ENCODE measurements at places on chromosomes 12 and 14. TPM values are rescaled to one million over a fixed set of nuclear protein-coding genes. Genes with fewer than 3 reads are reported as not detected.
A peak's percentile ranks its signal among the peaks of the same experiment; 100 is the strongest.

- no peak for DNase-seq
Measured at GRCh38 chr12:25051656-25052195, 102.8 kb upstream of the BCAT1 start.

- DNase-seq: no peak
Measured at GRCh38 chr12:15777355-15778012, 11.7 kb downstream of the EPS8 start.

- DNase-seq: no peak
Measured at GRCh38 chr12:97778111-97778510, 315.5 kb downstream of the RMST start.

DNA sequence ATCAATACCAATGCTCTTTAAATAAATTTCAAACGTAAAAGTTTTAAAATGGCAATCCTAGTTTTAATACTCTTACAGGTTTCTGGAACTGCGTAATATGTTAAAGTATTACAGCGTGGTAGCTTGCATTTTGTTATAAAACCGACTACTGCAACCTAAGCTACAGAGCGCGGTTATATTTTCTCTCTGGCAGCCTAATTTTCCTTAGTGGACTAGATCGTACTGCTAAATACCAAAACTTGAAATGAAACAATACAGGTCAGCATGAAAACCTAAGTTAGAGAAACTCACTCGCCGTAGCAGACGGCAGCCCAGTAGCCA lies 1.2 kb downstream of the CCDC92 start:
- DNase-seq: no peak

GRCh38 chr12:81203671-81204204 lies 125.9 kb downstream of the ACSS3 start:
- no peak for DNase-seq

GRCh38 chr12:6306599-6307220 lies 3.8 kb upstream of the PLEKHG6 start:
- no peak for DNase-seq

DNA sequence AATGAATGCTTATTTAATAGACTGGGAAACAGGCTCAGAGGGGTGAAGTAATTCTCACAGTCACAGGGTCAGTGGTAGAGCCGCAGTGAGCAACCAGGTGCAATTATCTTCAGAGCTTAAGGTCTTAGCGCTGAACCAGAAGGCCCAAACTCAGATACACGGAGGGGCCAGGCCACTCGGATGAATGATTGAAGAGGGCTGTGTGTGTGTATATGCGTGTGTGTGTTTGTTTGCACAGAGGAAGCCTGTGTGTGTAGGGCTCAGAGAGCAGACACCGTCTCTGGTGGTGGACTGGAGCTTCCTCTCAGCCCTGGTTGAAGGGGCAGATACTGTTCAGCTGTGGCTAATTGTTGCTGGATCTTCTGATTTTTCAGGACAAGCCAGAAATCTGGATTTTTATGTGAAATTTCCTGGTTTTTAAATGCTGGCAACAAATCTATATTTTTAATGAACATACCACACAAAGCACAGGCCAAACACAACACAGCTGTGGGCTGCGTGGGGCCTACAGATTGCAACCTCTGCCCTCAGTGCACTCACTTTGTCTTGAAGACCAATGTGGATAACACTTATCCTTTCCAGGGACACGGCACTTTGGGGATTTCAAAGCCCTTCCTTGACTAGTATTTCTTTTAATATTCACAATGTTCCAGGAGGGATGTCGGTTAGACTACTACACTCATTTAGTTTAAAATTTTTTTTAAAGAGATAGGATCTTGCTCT lies 94.5 kb upstream of the NRXN3 start:
- DNase-seq: no peak

DNA sequence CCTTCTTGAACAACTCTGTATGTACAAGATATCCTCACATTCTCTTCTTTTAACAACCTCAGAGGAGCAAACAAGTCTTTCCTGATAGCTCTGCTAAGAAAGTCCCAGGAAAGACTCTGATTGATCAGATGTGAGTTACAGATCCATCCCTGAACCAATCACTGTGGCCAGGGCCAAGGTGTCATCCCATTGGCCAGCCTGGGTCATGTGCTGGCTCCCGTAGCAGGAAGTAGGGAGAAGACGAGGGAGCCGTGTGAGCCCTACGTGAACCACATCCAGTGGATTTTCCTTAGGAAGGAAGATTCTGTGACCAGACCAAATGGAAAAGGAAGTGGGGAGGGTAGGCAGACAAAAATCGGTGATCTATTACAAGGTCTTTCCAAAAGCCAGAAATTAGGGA lies 5.6 kb downstream of the P2RX7 start:
- DNase-seq: no peak

- no peak for DNase-seq
Measured at GRCh38 chr12:53219292-53219955, 12.4 kb upstream of the ITGB7 start.

- DNase-seq: no peak
Measured at GRCh38 chr12:87233671-87234070, 795.5 kb downstream of the C12orf50 start.

GRCh38 chr14:93912782-93913181 lies 14.4 kb upstream of the FAM181A start:
- DNase-seq: no peak

DNA sequence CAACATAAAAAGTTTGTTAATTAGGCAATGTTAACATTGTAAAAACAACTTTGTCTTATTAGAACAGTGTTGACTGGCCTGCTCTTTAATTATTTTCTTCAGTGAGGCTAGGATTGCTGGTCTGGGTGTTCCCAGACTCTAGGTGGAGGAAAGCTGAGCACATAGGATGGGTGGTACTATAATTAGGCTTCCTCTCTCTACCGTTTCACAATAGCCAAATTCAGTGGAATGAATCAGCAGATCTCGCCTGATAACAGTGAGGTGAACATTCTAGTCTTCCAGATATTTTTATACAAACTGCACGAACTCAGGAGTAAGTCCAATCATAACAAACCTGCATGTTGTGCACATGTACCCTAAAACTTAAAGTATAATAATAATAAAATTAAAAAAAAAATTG lies 11.9 kb downstream of the PTGDR start:
- DNase-seq: no peak

- no peak for DNase-seq
Measured at GRCh38 chr12:123397400-123397799, 13.5 kb downstream of the KMT5A start.

GRCh38 chr14:37901978-37902377 lies 305.7 kb upstream of the SSTR1 start:
- DNase-seq: peak; percentile 19

DNA sequence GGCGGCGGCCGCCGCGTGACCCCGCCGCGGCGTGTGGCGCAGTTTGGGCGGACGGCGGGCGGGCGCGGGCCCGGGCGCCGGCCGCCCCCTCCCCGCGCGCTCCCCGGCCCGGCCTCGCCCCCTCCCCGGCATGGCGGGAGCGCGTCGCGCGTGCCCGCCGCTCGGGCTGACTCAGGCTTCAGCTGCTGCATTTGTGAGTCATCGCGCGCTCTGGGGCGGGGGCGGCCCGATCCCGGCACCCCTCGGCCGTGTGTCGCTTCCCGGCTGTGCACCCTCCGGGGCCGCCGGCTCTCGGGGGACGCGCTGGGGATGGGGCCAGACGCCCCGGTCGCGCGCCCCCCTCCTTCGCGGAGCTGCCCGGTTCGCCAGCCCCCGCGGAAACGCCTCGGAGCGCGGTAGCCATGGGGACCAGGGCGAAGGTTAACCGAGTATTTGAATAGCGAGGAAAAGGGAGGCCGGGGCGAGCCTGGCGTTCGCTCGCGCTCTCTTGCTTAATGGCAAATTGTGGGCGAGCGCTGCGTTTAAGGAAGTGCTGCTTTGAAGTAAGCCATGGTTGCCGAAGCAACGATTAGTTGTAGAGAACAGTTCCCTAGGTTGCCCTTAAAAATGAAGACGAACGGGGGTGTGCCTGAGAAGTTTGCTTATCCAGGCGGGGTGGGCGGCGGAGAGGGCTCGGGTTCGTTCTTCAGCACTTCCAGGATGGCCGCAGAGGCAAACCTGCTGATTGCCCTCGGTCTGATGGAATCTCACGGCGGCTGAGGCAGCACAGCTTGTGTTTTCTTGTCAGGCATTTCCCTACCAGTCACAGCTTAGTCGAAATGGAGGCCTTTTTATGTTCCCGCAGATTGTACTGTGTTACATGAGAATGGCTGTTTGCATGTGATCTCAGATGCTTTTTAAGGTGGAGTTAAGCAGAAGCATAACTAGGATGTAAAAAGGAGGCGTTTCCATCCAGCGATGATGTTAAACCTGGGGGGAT lies 896 bp downstream of the EIF5 start:
- DNase-seq: peak; percentile 68

GRCh38 chr14:101024686-101025085 lies 121.2 kb upstream of the RTL1 start:
- no peak for DNase-seq

DNA sequence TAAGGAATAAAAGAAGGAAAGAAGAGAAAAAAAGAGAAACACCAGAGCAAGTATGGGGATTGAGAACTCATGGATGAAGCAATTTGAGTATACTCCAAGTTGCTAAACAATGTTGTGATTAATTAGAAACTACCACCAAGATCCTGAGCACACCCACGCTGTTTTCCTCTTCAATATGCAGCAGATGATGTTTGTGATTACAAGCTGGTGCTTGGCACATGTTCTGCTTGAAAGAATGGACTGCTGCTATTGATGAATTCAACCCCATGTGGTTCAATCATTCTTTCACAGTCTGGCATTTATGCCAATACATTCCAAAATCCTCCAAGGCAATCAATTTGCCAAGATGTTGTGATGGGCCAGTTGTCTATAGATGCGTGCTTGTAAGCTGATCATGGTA lies 146.8 kb downstream of the SLC2A13 start:
- DNase-seq: no peak

- DNase-seq: no peak
Measured at GRCh38 chr12:52366738-52367485, at the start of gene KRT85. Gene KRT85, minus strand, starts transcription at chr12:52367481. Its CDS starts 76 bp downstream, at chr12:52367405.

- no peak for DNase-seq
Measured at GRCh38 chr14:95183532-95184412, 26.4 kb upstream of the DICER1 start.

DNA sequence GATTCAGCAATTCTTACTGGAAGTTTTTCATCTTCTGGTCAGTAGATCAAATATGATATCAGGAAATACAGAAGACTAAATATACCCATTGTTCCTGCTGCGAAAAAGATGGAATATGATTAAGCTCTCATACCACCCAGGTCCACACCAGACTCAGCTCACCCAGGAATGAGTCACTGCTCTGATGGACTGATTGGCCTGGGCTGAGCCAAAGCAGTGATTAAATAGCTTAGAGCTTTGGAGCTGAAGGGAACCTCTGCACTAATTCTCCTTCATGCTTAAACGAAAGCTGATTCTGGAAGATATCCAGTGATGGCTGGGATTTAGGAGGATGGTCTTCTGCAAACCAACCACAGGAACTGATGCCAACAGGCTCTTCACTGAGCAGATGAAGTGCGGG lies 62.0 kb upstream of the SYT1 start:
- DNase-seq: no peak

DNA sequence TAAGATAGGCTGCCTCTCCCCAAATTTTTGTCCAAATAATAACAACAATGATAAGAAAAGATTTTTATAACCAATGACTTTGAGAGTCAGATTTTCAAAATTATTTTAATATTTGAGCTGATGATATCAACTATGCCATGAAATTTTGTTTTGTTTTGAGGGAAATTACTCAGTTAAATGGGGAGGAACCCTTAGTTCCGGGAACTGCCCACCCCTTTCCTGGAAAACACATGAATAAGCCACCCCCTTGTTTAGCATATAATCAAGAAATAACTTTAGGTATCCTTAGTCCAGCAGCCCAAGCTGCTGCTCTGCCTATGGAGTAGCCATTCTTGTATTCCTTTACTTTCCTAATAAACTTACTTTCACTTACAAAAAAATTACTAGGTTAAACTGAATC lies 61.4 kb downstream of the HMGA2 start:
- no peak for DNase-seq

- DNase-seq: no peak
Measured at GRCh38 chr12:42593874-42594273, 4.3 kb upstream of the PRICKLE1 start.

- no peak for DNase-seq
Measured at GRCh38 chr12:49345051-49345824, 1.4 kb upstream of the DNAJC22 start.

DNA sequence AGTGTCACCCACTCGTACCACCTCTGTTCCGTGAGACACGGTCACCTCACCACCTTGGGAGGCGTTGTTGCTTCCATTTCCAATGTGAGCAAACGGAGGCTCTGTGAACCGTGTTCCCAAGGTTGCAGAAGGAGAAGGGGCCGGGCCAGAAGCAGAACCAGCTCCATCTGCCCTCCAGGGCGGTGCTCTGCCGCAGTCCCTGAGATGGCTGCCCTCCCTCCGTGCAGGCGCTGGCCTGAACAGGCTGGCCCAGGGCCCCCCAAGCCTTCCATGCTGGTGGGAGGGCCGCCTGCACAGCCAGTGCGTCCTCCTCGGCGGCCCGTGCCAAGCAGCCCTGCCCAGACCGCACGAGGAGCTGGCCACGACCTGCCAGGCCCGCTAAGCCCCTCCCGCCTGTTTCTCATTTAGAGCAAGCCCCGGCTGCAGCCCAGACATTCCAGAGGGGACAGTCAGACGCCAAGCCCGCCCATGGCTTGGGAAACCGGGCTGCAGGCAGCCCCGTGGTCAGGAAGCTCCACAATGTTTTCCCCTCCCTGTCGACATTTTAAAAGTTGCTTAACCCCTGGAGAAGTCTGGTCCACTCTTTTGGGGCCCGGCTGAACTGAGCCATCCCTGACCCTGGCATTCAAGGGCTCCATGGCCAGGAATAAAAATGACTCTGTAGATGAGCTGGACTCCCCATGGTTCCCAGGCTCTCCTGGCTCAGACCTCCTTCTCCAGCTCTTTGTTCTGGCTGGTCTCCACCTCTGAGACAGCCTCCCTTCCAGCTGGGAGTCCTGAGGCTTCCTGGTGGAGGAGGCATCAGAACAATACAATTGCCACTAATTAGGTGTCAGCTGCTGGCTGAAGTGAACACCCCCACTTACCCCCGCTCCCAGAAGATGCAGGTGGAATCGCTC lies 236.0 kb downstream of the BCL11B start:
- DNase-seq: peak; percentile 88

DNA sequence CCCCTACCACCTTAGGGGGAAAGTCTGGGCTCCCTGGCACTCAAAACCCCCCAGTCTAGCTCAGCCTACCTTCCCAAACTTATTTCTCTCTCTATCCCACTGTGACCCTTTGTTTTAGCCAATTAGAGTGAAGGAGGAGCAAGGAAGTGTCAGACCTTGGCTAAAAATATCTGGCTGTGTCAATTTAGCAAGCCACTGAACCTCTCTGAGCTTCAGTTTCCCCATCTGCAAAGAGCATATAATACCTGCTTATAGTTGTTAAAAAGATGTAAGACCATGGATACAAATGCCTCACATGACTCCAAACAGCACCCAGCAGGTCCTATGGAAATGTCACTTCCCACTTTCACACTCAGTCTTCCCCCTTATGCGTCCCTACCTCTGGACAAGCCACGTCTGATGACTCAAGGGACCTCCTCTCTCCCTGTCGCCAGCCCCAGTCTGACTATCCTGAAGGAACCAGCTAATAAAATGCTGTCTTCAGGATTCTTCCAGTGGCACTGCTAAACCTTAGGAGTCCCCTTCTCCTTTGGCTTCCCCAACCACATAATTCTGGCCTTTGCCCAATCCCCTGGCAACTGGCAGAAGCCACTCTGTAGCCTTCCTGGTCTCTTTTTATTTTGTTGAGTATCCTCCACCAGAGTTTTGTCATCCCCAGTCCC lies 19.3 kb downstream of the FOXN3 start:
- DNase-seq: no peak

The B4GALNT1 gene
- 0.27 TPM for total RNA-seq

The FOXG1 gene
- not detected for total RNA-seq

The SYNDIG1L gene
- 0.13 TPM for total RNA-seq

The ASB2 gene
- total RNA-seq: 0.89 TPM

The FLRT2 gene
- total RNA-seq: 11.5 TPM

The GOLGA3 gene
- total RNA-seq: 44.5 TPM

The ADSS1 gene
- 8.7 TPM for total RNA-seq

The CCDC197 gene
- total RNA-seq: not detected

The CIROP gene
- total RNA-seq: not detected

The GALNT4 gene
- total RNA-seq: 2.3 TPM

Measured in lower leg skin (tissue), 4 donors.